ENCODE measurements at places on chromosomes 6 and 20.

GRCh38 chr6:31547727-31548543 is 527 bp downstream of the NFKBIL1 start:
- no peak for DNase-seq

- no peak for DNase-seq
Measured at GRCh38 chr6:116409756-116410155, 39.0 kb downstream of the DSE start.

DNA sequence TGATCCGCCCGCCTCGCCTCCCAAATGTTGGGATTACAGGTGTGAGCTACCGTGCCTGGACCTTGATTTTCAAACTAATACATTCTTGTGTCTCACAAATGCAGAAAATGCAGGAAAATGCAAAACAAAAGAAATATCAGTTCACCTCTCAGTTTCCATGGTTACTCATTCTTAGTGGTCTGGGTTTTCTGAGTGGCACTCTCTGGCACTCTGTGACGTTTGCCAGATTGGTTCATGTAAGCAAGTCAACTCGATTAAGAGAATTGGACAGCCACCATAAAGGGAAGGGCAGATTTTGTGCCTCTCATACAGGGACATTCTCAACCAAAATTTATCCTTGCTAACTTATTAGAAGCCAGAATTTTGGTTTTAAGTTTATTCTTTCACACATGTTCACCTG is 8.6 kb downstream of the CMTR1 start:
- no peak for DNase-seq

DNA sequence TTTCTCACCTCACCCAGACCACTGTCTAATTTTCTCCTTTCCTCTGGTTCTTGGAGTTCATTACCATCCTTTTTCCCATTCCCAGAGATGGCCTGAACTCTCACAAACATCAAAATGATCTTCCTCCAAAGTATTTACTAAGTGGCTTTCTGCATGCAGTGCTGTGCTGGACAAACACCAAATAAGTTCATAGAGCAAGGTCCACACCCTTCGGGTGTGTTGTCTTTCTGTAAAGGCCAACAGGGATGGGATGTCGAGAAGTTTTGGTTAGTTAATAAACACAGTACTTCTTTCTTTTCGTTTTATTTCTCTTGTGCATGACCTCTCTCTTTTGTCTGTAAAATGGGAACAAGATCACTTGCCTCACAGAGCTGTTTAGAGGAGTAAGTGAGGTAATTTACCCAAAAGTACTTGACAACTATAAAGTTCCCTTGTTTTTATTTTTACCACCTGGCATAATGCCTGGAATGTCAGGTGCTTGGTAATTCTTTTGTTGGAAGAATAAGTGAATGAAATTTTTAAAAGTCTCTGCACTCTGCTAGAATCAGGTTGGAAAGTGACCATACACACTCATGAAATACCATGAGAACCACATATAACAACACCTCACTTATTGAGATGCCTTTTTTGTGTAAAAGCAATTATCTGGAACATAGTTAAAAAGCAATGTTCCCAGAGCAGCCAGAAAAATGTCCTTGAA is 22.8 kb upstream of the CCN6 start:
- no peak for DNase-seq

- DNase-seq, result no peak
Measured at GRCh38 chr20:1685304-1686052, 27.9 kb upstream of the SIRPG start.

DNA sequence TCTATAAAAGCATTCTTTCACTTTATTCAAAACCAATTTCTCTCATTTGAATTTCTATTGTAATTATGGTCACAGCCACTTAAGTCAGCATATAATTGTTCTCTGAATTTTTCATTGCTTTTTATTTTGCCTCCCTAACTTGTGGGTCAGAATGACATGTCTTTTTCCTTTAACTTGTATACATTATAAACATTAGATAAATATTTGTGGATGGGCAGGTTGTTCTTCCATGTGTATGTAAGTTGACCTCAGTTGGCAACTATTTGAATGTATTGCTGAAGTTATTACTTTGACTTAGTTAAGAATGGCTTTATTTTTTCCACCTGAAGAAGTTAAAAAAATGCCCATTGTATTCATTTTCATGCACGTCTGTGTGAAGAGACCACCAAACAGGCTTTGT is 83.0 kb upstream of the MAP3K7 start:
- DNase-seq, result no peak

- no peak for DNase-seq
Measured at GRCh38 chr20:11980263-11980662, 62.6 kb downstream of the BTBD3 start.

GRCh38 chr6:81773887-81774286 is 21.4 kb upstream of the TENT5A start:
- no peak for DNase-seq

GRCh38 chr6:92690997-92691599 is 728.3 kb downstream of the EPHA7 start:
- DNase-seq, result no peak

GRCh38 chr6:123489589-123489988 is 147.2 kb downstream of the TRDN start:
- no peak for DNase-seq

DNA sequence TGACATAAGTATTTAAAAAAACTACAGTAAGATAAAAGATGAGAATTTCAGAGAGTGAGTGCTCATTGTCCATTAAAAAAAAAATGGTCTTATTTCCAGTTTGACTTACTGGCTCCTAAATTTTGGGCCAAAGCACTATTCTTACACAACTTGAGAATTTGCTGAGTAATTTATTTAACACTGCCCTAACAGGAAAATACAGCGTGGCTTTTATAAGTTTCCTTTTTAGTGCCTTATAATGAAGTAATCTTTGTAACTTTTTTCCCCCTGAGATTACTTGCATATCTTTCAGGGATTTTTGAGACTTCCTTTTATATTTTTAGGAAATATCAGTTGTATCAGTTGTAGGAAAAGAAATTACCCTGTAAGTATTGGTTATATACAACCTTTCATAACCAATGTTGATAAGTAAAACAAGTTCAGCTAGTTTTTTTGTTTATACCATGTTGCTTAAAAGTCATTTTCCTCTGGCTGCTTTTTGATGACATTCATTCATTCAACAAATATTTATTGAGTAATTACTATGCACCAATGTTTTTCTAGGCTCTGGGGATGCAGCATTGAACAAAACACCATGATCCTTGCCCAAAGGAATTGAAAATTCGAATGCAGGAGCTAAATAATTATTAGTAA is 106.4 kb upstream of the SGK1 start:
- DNase-seq, result no peak

DNA sequence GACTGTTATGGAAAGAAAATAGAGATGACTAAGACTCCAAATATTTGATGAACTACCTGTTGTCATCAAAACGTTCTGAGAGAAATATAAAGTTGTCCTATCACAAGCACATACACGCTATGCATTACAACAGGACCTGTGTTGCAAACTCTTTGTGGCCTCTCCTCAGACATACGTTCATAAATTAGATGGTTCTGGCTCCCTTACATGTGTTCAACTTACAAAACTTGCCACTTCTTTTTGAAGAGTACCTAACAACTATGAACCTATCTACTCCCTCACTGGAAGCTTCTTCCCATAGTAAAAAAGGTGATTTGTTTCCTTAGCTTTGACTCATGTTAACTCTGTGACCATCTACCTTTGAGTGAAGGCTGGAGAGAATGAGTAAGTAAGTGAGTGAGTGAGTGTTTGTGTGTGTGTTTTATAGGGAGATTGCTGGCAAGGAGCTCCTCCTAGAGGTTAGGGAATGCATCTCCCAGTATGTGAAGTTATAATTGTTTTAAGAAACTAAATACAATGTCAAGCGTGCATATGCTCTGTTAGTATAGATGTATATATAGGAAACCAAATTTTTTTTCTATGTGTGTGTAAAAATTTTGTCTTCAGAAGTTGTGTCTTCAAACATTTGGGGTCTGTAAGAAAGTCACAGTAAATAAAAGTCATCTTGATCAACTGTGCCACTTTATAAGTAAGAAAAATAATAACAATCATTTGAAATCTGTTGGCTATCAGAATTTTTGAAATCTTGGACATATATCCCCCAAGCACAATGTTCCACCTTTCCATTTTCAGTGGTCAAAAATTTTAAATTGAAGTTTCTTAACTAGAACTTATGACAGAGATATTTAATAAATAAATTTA is 1211.1 kb upstream of the GJE1 start:
- DNase-seq, result peak; percentile 45

- no peak for DNase-seq
Measured at GRCh38 chr6:111718326-111718725, 112.6 kb upstream of the TRAF3IP2 start.

DNA sequence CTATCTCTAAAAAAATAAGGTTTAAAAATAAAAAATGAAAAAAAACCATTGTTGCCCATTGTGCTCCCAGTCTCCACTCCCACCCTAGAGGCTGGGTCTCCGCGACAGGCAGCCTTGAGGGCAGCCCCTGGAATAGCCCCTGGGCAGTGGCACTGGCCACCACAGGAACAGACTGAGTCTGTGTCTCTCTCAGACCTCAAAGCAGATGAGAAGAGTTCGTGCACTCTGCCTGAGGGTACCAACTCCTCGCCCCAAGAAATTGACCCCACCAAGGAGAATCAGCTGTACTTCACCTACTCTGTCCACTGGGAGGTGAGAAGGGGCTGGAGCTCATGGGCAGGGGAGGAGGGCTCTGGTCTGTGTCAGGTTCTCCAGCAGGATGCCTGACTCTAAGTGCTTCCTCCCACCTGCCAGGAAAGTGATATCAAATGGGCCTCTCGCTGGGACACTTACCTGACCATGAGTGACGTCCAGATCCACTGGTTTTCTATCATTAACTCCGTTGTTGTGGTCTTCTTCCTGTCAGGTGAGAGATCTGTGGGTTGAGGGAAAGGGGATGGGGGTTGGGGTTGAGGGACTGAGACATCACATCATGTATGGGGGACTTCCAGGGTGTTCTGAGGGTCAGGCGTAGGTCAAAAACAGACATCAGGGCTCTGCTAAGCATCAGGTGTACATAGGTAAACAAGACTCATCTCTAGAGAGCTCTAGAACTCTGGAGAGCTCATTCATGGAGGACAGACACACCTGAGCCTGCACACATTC is 35.6 kb downstream of the TM9SF4 start:
- no peak for DNase-seq

DNA sequence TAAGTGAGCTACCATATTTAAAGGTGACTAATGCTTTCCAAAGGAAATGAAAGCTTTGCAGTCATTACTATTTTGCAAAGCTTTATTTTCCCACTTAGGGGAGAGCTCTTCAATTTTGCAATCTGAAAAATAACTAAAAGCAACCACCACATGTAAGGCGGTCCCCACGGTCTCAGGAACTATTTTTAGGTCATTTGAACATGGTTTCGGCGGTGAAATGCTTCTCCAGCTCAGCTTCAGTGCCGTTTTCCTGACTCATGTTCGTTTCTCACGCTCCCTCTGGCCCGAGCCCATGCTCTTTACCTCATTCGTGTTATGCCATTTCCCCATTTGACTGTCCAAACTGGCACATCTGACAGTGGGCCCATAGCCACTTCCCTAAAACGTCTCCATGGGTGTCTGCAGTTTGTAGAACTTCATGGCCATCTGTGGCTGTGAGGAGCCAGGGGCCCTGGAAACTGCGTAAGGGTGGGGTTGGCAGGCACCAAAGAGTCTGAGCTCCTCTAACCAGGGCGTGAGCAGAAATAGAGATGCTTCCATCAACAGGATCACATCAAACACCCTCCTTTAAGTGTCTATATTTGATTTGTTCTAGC is 46.5 kb downstream of the ADTRP start:
- peak; percentile 72 for DNase-seq

DNA sequence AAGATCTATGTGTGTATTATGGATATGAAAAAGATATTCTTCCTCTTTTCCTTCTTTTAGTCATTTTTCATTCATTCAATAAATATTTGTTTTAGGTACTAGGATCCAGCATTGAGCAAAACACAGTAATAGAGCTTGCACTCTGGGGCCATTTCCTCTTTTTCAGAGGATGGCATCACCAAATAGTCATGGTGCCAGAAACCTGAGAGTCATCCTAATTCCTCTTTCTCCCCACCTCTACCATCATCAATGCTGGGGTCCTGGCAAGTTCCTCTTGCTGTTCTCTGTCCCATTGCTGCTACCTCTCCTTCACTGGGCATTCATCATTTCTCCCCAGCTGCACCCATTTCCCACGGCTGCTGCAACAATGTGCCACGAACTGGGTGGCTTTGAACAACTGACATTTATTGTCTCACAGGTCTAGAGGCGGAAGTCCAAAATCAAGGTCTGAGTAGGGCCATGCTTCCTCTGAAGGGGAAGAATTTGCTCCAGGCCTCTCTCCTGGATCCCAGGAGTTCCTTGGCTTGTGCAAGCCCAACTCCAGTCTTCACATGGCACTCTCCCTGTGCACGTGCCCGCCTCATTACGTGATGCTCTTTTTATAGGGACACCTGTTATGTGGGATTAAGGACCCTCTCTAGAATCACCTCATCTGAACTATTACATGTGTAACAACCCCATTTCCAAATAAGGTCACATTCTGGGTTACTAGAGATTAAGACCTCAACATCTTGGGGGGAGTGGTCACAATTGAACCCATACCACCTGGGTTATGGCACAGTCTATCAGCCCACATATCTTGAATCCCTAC is 9.5 kb upstream of the IGF2R start:
- no peak for DNase-seq

DNA sequence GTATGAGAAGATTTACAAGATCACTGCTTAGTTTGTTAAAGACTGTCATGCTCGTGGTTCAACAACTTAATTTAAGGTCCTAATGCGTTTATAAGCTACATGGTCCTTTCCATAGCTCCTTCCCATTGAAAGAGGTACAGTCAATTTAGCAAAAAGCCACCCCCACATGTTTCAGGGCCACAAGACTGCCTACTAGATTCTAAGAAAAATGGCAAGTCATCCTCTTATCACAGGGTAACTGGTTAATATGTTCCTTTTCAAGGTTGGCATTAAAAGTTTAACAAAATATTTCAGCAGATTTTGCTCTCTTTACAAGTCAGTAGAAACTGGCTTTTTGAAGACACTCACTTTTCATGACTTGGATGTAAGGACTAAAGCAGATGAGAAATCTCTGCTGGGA is 15.7 kb downstream of the GSTA3 start:
- DNase-seq, result no peak

GRCh38 chr6:16252686-16253299 is 14.4 kb downstream of the GMPR start:
- no peak for DNase-seq

DNA sequence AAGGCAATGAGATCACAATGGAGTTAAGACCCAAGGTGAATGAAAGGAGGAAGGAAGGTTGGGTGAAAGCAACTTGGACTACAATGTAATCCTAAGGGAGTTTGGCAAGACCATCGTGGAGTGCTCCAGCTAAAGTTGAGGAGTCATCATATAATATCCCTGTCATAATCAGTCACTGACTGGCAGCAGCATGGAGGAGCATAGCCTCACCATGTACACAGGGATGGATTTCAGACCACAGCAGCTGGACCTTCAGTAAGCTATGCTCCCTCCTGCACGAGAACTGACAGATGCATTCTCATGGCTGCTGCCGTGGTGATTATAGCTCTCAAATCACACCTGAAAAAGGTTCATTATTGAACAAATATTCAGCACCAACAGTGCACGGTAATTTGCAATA is 43.0 kb downstream of the GOPC start:
- no peak for DNase-seq

- DNase-seq, result no peak
Measured at GRCh38 chr20:46349035-46349741, 40.9 kb upstream of the CDH22 start.

GRCh38 chr6:71280701-71281100 is 7.9 kb upstream of the OGFRL1 start:
- no peak for DNase-seq
